Stimulated activated CD4-positive, alpha-beta T cell treated with anti-CD3 and anti-CD28 coated beads, Interleukin-4, amount 100 ng/mL, for 48 hours (primary cell): ENCODE measurements at places on chromosomes 1 and 21.

DNA sequence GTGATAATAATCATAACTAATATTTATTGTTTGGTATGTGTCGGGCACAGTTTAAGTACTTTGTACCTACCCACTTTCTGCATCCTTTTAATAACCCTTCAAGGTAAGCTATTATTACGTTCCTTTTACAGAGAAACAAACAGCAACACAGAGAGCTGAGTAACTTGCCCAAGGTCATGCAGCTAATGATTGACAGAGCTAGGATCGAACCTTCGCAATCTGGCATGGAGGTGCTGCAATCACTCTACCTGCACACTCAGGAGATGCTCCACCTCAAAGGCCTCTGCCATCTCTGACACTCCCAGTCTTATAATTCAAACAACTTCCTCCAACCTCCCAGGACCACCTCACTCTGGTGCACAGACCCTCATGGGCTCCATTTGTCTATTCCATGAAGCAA, 137.2 kb downstream of the DMRTA2 start:
- no peak for DNase-seq

DNA sequence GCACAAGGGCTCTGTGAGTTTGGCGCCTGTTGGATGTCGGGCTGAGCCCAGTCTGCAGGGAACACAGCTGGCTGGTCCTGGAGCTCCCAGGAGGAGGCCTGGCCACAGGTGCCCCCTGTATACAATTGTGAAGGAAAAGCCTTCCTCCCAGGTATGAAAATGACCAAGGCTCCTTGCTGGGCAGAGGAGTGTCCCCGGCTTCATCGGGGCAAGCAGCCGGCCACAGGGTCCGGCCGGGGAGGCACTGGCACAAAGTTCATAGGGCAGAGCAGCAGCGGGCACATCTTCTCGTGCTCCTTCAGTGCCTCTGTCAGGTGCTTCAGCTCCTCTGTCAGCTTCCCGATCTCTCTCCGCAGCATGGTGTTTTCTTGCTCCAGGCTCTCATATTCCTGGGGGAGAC, 13.0 kb downstream of the BATF3 start:
- no peak for DNase-seq

DNA sequence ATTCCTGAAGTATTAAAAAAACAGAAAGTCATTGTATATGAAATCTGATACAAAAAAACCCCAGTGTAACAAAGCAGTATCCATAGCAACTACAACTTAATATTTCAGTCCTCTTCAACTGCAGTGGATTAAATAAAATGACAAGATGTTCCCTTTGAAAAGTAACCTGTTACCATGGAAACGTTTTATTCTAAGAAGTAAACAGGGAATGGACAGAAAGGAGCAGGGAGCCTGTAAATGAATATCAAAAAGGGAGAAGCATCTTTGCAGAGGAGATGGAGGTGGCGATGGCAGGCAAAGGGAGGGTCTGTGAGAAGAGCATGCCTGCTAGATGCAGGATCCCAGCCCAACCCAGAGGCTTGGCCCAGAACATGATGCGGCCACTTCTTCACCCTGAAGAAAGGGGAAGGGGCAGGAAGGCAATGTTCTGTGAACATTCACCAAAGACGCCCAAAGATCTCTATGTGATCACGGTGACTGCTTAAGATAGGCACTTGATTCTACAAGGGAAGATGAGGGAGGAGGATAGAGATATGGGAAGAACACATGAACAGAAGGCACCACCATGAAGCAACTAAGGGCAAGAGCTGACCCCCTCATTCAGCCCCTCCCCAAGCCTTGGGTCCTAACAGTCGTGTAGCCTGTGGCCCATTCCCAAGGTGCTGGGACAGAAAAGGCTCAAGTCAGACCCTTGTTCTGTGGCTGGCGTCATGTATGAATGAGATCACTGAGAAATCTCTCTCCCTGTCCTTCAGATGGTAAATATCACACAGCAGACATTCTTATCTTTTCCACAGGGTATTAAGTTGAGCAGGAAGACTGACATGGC, 200.0 kb downstream of the SLC45A1 start:
- no peak for DNase-seq

GRCh38 chr1:169495046-169495775, 9.5 kb upstream of the SLC19A2 start:
- DNase-seq = no peak

- DNase-seq = no peak
Measured at GRCh38 chr1:220628431-220628830, 61.7 kb upstream of the C1orf115 start.

- no peak for DNase-seq
Measured at GRCh38 chr1:30335389-30335996, 387.9 kb downstream of the MATN1 start.

GRCh38 chr1:3292051-3292722, 162.3 kb upstream of the ARHGEF16 start:
- DNase-seq = no peak
